Hematopoietic multipotent progenitor cell treated with erythropoietin and hydrocortisone succinate and interleukin-3 and kit ligand, for 8 days (in vitro differentiated cells): ENCODE measurements at places on chromosomes 1 and 21.

DNA sequence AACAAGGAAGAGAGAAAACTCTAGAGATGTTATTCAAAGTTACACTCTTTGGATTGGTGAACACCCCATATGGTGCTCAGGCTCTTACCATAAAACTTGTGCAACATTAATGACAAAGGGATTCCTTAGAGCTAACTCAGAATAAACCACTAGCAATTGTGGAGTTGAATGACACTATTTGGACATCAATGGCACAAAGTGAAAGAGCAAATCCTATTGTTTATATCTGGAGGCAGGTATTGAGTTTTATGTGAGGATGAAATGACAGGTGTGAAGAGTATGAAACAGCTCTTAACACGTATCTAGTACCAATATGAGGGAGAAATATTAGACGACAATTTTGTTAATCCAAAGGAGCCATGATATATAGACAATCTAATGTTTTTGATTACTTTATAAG lies 584.9 kb upstream of the PBX1 start:
- DNase-seq = no peak

- DNase-seq = no peak
Measured at GRCh38 chr1:209249280-209249670, 334.2 kb upstream of the CAMK1G start.

GRCh38 chr1:23423415-23424292 lies 894 bp downstream of the TCEA3 start:
- no peak for DNase-seq

- DNase-seq = no peak
Measured at GRCh38 chr1:8520483-8520966, 202.6 kb downstream of the SLC45A1 start.

DNA sequence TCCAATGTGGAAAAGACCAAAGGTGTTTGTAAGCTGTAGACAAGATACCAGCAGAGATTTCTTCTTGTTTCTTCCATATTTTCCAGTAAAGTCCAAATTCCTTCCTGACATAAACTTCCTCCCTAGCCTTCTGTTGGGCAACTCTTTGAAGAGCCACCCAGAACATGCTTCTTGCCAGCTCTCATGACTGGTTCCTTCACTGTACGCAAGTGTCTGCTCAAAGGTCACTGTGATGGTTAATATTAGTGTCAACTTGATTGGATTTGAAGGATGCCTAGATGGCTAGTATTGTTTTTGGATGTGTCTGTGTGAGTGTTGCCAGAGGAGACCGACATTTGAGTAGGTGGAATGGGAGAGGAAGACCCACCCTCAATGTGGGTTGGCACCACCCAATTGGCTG lies 416.6 kb upstream of the RUNX1 start:
- no peak for DNase-seq

DNA sequence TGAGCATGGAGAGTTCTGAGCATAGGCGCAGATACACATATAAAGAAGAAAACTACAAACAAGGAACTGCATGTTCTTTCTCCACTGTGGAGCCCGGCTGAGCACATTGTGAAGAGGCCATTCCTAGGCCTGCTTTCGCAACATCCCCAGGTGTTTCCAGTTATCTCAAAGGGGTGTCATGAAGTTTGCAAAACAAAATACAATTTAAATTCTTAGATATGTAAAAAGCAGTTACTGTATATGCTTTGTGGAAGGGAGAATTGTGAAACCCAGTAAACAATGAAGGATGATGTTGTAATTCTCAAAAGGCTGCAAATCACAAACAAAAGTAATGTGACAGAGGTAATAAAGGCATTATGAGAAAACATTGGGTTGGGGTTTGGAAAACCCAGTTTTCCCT lies 98.6 kb upstream of the ZNF644 start:
- no peak for DNase-seq

DNA sequence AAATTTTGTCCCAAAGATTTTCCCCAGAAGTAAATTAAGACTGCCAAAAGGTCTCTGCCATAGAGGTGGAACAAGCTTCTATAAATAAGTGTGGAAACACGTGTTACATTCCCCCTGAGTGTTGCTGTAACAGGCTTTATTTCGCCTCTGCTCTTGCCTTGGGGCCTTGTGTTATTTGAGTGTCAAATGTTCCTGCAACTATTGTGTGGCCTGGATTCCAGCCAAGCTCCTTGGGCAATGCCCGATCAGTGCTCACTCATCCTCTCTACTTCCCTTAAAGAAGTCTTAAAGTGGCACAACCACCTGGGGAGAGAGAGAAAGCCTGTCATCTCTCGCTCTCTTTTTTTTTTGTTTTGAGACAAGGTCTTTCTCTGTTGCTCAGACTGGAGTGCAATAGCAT lies 156.7 kb downstream of the NR5A2 start:
- DNase-seq = peak; percentile 88

DNA sequence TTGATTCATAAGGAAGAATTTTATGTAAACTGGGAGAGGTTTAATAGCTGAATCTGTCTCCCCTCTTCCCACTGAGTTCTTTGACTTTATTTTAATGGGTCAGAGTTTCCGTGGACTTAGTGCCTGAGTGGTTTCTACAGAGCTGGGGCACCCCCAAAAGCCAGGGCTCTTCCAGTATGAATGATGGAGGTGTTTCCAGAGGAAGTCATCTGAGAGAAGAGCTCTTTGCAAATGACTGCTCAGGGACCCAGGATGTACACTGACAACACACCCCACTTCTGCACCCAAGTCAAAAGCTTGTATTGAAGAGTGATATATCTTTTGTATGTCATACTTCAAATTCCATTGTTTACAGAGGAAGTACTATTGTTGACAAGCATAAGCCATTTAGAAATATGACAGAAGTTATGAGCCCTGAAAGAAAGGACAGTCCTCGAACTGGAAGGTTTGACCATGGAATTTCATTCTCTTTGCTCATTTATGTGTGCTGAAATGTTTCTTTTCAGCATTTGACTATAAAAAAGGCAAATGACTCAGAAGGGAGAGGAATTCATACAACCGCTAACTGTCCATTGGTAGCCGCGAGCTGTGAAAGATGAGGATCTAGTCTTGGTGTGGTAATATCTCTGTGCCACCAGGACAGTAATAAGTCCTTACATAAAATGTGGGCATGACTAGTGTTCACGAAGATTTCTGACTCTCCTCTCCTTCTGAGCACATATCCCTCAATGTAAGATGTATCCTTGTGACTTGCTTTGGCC lies 25.4 kb upstream of the LMX1A start:
- no peak for DNase-seq

DNA sequence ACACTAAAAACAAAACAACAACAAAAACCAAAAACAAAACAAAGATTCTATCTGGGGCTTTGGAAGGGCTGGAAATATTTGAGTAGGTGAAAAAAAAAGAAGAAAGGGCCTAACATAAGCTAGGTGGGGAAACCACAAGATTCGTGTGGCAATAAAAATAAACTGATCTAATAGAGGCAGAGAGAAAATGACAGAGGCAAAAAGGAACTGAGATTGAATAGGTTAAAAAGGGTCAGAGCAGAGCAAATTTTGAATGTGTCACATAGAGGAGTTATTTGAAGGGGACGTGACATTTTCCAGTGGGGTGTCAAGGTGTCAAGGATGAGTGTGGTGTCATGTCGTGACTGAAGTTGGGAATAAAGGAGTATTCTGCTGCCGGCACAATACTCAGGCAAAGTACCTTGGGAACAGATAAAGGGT lies 65.2 kb upstream of the RALGPS2 start:
- DNase-seq = no peak
